T-helper 17 cell (primary cell): ENCODE measurements at places on chromosomes 3 and 15. TPM values are rescaled to one million over a fixed set of nuclear protein-coding genes. Genes with fewer than 3 reads are reported as not detected.

Gene OSTN
- total RNA-seq = not detected

Gene CFAP100
- not detected for total RNA-seq

Gene SLC27A2
- total RNA-seq = 0.42 TPM

Gene PAK6
- total RNA-seq = not detected

Gene BFSP2
- 1.2 TPM for total RNA-seq

Gene GOLGA6B
- total RNA-seq = not detected

Gene ATP13A4
- total RNA-seq = 3.5 TPM

Gene WDR53
- 18.1 TPM for total RNA-seq

Gene ZNF620
- total RNA-seq = 2.5 TPM

Gene FYCO1
- 32.6 TPM for total RNA-seq
